ENCODE measurements at places on chromosomes 6 and 20.

- DNase-seq, result no peak
These were observed 217.0 kb downstream of the DLL1 start for GRCh38 chr6:170073846-170074245.

DNA sequence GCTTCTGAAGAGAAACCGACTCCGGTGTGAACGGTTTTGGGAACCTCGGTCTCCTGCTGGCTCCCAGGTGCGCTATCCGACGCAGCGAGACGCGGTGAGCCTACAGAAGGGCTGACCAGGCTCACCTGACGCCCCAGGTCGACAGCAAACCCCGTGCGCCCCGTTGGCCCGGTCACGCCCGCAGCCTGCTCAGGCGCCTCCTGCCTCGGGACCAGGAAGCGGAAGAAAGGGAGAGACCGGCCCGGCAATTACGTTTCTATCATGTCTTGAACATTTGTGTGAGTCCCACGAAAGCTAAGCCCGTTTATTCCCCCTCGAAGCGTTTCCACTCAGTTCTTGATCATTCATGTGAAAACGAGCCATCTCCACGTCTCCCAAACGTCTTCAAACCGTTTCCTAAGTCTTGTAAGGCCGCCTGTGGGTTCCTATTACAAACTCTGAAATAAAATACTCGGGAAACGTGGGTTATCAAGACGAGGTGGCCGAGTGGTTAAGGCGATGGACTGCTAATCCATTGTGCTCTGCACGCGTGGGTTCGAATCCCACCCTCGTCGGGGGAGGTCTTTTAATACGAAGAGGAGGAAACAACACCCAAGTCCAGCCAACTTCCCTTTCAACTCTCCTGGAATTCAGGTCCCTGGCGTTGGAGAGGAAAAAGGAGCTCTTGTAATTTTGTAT lies 150.5 kb upstream of the PRSS16 start:
- peak; percentile 57 for DNase-seq

DNA sequence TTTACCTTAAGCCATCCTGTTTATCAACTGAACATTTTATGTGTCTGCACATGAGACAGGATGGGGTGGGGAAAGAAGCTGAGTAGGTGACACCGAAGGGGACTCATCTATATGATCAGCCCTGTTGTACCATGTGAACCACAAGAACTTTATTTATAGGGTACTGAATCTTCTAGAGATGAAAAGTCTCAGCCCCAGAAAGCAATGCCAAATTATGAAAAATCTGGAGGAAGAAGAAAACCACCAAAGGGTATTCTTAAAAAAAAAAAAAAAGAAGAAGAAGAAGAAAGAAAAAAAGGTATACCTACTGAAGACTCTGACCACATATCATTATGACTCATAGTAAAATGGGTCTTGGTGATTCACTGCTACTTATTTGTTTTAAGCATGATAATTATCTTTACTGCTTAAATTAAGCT lies 39.8 kb upstream of the HBS1L start:
- no peak for DNase-seq

- DNase-seq, result no peak
These were observed 187.2 kb upstream of the KCNG1 start for GRCh38 chr20:51210084-51210483.

- no peak for DNase-seq
These were observed 379.9 kb downstream of the CD109 start for GRCh38 chr6:74075896-74076295.

DNA sequence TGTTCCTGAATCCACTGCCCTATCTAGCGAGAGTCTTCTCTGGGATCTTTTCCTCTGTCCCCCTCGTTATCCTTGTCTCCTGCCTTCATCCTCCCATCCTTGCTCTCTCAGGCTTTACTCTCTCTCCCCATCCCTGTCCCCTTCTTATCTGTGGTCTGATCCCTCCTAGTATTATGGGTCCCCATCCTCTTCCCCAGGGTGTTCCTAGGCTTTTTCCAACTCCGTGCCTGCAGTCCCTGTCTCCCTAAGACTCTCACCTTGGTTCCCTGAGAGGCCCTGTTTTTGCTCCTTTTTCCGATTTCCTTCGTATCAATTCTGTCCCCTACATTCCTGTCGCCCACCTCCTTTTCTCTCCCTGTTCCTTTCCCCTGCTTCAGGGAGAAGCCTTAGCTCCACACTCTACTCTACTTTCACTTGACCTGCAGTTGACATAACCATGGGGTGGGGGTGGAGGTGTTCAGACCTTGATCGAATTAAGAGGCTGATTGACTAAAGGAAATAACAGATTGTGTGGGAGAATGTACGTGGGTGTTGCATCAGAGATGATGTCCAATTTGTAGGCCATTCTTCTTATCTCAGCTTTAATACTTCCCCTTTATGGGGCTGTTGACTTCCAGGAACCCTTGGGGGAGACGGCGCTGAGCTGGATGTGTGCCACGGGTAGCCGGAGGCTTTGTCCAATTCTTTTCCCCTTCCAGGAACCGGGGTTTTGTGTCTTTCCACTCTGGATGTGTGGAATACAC lies 905 bp downstream of the PPARD start:
- no peak for DNase-seq

DNA sequence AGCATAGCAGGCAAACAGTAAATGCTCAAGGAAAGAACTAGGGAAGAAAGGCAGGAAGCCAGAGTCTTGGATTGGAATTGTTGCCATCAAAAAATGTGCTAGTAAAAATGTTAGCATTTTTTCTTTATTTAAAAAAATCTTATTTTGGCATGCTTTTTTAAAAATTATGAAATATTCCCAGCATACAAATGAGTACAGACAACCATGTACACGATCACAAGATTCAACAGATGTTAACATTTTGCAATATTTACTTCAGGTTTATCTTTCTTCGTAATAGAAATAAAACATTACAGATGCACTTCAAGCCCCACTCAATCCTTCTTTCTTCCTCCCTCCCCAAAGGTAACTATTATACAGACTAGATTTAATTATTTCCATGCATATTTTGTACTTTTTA lies 27.4 kb upstream of the NOP56 start:
- DNase-seq, result no peak

DNA sequence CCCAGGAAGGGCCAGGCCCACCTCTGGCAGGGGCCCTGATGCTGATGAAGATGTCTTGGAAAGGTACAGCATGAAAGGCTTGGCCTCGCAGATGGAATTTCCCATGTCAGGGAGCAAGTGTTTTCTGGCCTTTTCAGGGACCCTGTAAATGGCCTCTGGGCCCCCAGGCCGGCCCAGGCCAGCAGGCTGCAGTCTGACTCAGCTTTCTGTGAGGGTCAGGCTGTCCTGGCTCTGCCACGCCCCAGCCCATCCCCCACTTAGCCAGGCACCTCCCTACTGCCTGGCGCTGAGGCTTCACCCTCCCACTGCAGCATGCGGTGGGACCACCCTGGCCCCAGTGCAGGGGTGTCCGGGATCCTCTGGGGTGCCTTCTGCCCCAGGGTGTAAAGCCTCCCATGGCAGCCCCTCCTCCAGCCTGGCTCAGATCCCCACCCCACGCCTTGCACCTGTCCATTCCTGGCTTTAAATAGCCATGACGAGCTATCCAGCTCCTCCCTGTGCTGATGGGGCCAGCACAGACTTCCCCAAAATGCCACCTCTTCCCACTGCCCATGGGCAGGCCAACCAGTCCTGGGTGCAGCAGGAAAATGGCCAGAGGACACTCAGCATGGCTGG lies 35.6 kb upstream of the GATA5 start:
- no peak for DNase-seq

DNA sequence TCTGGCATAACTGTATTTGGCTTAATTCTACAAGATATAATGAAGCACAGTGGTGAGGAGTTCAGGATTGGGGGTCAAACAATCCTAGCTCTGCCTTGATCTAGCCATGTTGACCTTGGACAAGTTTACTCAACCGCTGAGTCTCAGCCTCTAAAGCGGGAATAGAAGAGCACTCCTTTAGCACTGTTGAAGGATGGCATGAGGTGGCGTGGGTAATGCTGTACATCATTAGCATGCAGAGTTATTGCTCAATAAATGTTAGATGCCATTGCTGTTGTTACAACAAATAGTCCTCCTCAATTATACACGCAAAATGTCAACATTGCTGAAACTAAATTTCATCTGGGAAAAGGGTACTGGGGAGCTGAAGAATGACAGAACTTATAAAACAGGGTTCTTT lies 78.6 kb downstream of the KIF13A start:
- DNase-seq, result no peak

- no peak for DNase-seq
These were observed 197.4 kb upstream of the KCNG1 start for GRCh38 chr20:51220293-51220706.

DNA sequence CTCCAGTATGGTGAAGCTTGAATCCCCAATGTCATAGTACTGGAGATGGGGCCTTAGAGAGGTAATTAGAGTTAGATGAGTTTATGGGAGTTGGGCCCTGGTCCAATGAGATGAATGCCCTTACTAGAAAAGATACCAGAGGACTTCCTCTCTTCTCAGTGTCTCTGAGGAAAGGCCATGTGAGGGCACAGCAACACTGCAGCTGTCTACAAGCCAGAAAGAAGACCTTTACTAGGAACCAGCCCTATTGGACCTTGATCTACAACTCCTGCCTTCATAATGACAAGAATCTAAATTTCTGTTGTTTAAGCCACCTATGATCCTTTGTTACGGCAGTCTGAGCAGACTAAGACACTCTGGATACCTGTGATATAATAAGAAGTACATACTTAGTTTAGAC lies 31.4 kb upstream of the AKAP7 start:
- DNase-seq, result no peak

- DNase-seq, result no peak
These were observed 32.5 kb downstream of the ADGRG6 start for GRCh38 chr6:142334294-142334693.

- DNase-seq, result no peak
These were observed 18.6 kb downstream of the SMOC2 start for GRCh38 chr6:168459572-168459971.

DNA sequence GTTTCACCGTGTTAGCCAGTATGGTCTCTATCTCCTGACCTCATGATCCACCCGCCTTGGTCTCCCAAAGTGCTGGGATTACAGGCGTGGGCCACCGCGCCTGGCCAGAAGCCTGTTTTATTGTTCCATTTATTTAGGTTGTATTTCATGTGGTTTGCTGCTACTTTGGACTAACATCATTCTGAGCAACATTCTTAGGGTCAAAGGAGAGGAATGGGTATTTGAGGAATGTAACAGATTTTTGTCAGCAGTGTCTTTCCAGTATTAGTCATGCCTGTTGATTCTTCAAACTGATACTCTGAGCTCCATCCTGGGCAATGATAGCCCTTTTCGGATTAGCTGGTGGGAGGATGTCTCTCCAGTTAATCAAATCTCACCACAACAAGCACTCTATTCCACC lies 213.0 kb upstream of the CITED2 start:
- peak; percentile 89 for DNase-seq

GRCh38 chr6:33744001-33744848 lies 2.5 kb downstream of the IP6K3 start:
- DNase-seq, result peak; percentile 47

DNA sequence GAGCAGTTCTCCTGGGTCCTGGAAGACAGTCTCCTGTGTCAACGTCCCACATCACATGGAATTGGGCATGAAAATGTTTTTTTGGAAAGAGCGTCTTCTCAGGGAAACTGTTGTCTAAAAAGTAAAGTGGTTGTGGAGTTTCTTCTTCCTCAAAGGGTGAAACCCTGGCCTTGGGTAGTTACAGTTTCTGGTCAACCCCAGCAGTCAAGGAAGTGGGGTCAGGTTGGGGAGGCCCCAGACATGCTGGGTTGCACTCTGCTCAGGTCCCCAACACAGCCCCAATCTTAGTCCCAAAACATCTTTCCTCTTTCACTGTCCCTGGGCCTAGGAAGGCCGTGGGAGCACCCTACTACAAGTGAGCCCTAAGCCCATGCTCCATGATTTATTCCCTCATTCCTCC lies 996 bp upstream of the NFKBIE start:
- no peak for DNase-seq

- peak; percentile 93 for DNase-seq
These were observed 687.9 kb upstream of the CITED2 start for GRCh38 chr6:140062043-140063020.

DNA sequence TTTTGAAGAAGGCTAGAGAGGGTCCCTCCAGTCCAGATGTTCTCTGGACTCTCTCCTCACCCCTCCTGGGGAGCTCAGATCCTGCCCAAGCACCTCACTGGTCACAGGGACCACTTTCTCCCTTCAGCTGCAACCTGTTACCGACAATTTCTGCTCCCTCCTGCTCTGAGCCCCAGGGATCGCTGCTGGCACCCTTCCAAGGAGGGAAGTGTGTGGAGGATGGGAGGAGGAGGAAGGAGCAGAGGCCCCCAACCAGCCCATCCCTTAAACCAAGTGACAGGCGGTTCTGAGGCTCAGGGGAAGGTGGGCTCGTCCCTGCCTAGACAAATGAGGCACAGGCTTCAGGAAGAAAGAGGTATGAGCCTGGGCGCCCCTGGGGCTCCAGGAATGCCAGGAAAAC lies 13.9 kb downstream of the PMEPA1 start:
- DNase-seq, result no peak

DNA sequence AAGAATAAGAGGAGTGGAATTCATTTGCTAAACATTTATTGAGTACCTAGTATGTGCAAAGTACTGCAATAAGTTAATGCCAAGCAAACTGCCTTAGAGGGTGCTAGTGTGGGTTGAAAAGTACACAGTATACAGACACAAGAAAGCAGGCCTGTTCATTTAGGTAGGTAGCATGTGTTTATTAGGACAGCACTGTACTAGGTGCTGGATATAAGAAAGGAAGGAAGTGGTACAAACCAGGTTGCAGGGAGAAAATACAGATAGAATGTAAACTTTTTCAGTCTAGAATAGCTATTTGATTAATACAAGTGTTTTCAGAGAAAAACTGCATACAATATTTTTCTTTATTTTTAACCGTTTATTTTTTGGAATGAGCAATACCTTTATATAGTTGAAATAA lies 68.1 kb downstream of the PHF20 start:
- DNase-seq, result no peak

DNA sequence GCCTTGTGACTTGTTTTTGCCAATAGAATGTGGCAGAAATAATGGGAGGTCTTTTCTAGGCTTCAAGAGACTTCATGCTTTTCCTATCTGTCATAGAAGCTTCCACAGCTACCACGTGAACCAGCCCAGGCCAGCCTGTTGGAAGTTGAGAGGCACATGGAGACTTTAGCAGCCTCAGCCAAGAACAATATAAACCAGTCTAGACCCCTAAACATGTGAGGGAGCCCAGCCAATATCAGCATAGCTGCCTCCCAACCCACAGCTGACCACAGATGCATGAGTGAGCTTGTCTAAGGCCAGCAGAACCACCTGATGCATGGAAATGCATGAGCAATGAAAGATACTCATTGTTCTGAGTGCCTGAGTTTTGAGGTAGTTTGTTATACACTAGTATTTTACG lies 540.7 kb upstream of the BTBD3 start:
- DNase-seq, result no peak

GRCh38 chr6:42537536-42537935 lies 26.3 kb upstream of the UBR2 start:
- DNase-seq, result no peak

- DNase-seq, result peak; percentile 94
These were observed 806.3 kb upstream of the GJE1 start for GRCh38 chr6:141326426-141326825.

- DNase-seq, result no peak
These were observed 198.6 kb downstream of the ZDHHC14 start for GRCh38 chr6:157579467-157580031.

- peak; percentile 34 for DNase-seq
These were observed 32.8 kb upstream of the BCAS1 start for GRCh38 chr20:54103067-54103761.

- DNase-seq, result no peak
These were observed 151.8 kb upstream of the PDE7B start for GRCh38 chr6:135699705-135700104.

Measured in fibroblast of the conjunctiva (primary cell).